ENCODE measurements at places on chromosomes 1 and 21.

DNA sequence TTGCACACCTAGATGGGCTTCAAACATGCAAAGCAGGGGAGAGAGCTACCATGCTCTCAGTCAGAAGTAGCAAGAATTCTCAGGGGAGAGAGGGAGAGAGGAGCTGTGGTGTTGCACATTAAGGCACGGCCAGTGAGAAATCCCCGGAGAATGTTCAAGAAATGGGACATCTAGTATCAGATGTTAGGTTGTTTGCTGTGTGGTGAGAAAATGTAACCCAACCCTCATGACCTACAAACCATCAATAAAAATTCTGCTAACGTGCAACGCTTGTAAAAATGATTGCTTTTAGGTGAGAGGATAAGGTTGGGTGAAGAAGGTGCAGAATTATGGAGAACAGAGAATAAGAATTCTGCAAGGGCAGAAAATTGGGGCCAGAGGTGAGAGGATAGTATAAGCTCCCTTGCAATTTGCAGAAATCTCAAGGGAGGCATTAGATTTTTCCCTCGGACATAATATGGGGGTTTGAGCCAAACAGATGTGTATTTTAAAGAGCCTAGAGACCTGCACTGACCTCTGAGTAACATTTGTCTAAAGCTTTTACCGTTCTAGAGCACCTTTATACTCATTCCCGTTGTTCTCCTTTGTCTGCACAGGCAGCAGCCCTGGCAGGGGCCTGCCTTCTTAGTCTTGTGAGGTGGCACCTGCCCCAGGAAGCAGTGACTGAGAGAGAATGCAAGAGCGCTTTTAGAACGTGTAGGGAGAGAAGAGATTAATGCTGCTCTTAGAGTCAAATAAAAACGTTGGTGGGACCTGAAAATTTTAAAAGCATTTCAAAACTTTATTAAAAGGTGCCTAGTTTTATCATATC is 25.4 kb upstream of the KIAA0040 start:
- no peak for DNase-seq

DNA sequence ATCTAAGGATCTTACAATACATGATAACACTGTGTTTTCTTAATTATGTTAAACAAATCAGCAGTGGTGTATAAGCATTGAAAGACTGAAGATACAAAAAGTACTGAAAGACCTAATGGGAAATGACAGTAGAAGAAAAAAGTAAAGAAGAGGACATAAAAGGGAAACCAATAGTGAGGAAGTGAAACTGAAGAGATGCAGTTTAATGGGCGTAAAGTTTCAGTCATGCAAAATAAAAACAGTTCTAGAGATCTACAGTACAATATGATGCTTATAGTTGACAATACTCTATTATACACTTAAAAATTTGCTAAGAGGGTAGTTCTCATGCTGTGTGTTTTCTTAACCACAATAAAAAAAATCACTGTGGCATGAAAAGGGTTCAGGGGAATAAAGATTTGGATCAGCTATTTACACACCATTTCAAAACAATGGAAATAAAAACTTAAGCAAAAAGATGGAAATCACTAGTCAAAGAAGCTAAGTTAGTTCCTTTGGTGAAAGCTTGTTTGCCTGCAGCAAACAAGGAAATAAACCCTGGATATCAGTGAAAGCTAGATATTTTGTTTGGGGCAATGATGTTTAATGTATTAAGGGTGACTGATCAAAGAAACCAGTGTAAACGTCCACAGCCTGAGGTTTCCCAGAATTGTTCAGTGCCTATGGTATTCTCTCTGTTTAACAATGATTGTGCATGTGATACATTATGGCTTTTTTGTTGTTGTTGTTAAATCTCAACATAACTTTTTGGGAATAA is 1160.8 kb upstream of the ADGRL2 start:
- no peak for DNase-seq

- DNase-seq, result no peak
Measured at GRCh38 chr1:3271866-3272265, 182.6 kb upstream of the ARHGEF16 start.

DNA sequence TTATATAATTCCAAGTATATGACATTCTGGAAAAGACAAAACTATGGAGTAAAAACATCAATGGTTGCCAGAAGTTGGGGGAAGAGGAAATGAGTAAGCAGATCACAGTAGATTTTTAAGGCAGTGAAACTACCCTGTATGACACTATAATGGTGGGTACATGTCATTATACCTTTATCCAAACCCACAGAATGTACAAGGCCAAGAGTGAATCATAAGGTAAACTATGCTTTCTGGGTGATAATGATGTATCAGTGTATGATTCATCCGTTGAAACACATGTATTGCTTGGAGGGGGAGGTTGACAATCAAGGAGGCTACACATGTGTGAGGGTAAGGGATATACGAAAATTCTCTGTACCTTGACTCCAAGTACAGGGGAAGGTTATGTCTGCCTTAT is 862.7 kb downstream of the PLA2G4A start:
- peak; percentile 76 for DNase-seq

DNA sequence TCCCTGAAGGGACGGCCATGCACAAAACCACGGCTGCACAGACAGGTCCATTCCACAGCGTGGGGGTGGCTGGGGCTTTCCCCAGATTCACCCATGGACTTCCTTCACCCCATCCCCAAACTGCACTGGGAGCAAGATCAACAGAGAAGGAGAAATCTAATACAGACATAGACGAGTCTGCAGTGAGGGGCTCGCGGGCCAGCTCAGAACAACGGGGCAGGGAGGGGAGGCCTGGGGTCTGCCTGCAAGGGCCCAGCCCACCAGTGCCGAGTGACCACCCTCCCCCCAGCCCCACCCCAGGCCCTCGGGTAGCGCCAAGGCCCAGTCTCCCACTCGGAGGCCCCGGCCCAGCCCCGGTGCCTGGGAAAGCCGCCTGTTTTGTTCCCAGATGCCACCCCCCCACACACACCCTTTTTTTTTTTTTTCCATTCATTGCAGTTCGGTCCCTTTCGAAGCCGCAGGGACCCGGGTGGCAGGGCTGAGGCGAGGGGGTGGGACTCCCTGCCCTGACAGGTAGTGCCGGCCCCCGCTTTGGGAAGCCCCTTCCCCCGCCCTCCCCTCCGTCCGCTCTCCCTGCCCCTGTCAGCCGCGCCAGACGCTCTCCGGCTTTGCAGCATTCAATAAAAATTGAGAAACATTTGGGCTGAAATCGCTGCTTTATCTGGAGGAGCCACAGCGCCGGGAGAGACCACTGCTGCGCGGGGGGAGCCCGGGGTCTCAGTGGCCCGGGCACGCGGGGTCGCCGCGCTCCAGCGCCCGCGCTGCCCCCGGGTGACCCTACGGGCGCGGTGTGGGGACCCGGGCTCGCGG is 543 bp upstream of the EPHB2 start:
- peak; percentile 67 for DNase-seq

DNA sequence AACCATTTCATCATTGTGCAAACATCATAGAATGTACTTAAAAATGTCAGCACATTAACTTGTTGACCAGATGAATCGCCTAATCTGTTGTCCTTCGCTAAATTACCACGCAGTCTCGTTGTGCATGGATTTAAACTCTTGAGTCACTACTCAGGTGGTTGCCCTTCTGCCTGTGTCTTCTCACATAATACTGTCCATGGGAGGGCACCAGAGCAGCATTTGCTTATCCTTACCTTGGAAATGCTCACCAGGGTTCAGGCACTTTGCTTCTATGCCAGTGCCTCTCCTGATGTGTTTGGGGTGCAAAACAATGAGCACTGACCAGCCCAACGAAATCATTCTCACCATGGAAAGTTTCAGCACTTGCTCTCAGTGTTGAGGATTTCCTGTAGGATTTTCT is 559.9 kb downstream of the RWDD3 start:
- DNase-seq, result no peak

GRCh38 chr21:15514073-15514946 is 215.5 kb upstream of the USP25 start:
- no peak for DNase-seq

DNA sequence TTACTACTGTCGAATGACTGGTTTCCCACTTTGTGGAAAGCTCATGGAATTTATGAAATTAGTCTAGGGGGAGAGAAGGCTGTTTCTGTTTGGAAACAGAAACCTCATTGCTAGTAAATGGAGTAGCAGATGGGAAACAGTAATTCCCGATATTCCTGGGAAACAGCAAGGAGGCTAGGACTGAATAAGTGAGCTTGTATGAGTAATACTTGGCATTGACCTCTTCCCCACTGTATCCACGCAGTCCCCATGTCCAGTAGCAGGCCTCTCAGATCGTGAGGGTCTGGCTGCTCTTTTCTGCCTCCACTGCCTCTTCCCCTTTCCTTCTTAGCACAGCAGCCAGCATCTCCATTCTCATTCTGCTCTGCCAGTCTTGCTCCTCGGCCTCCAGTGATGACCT is 75.5 kb downstream of the PRDM2 start:
- peak; percentile 68 for DNase-seq

DNA sequence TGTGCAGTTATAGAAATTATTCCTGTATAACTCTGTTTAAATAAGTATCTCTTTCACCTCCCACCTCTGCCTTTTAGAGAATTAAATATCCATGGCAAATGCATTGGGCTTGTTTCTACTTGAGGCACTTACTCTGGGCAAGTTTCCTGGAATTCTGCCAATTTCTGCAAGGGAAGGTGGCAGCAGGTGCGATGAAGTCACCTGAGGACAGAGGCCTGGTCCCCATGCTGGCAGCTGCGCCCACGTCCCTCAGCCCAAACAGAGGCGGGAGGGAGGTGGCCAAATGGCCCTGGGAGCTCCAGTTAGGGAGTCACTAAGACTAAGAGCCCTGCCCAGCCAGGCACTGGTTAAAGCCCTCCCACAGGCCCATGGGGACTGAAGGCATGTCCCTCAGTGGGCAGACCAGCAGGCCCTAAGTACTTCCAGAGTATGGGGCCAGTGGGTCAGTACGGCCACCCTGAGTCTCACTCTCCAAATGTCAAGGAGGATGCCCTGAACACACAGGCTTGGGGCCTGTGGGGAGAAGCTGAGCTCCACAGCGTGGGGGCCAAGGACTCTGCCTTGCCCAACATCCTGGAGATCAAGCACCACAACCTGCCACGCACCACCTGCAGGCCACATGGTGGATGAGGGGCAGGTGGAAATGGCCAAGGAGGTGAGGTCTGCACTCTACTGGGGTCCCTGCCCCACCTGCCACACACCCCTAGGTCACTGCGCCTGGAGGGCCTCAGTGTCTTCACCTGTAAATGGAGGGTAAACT is 19.4 kb downstream of the ACOT7 start:
- DNase-seq, result no peak

DNA sequence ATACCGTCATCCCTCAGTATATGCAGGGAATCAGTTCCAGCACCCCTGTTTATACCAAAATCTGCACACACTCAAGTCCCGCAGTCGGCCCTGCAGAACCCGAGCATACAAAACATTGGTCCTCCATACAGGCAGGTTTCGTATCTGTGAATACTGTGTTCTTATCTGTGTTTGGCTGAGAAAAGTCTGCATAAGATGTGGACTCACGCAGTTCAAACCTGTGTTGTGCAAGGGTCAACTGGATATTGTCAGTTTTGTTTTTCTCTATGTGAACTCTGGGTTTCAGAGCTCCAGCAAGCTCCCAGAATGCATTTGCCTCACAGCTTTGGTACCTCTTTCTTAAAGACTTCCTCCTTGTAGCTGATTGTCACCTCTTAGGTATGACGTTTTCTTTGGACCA is 100.6 kb downstream of the NR5A2 start:
- no peak for DNase-seq

GRCh38 chr1:213669512-213669911 is 318.3 kb upstream of the PROX1 start:
- no peak for DNase-seq

GRCh38 chr1:14626869-14627607 is 28.6 kb downstream of the KAZN start:
- DNase-seq, result no peak

GRCh38 chr1:170598618-170599017 is 65.3 kb upstream of the PRRX1 start:
- no peak for DNase-seq

DNA sequence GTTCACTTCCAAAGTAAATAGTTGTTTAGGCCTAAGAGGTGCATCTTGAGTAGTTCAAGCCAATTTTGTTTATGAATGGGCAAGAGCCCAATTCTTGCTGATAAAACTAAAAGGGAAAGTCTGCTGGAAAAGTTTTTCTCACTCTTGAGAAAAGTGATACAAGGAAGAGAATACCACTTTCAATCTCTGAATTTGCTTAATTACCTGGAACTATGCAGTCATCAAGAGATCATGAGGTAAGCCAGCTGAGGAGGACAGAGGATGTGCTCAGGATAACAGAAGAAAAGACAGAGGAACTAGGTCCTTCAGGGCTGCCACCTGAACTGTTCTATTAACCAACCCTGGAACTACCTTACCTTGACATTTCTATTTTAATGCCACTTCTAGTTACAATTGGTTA is 42.2 kb downstream of the ILDR2 start:
- DNase-seq, result no peak

DNA sequence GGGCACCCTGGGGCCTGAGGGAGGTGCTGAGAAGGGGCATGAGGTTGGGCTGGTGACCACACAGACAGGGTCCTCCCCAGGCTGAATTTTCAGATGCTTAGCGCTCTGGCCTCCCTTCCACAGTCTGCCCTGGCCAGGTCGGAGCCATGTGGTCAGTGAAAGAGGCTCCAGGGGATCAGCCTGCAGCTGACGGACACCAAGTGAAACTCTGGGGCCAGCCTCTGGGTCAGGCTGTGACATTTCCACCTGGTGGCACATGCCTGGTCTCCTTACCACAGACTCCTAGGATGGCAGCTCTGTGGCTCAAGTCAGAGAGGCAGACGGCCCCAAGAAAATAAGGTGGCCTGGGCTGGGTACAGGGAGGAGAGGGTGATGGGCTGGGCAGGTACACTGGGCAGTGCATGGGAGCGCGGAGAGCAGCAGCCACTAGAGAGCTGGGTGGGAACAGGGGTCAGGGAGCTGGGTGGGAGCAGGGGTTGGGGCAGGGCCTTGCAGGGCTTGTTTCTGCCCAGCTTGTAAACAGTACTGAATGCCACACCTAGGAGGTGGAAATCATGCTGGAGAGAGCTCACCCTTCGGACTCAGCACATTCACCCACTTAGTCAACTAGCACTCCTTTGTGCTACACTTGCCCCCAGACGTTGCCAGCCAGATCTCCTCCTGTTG is 20.7 kb upstream of the ADARB1 start:
- DNase-seq, result no peak

GRCh38 chr21:42474043-42474831 is 21.8 kb downstream of the RSPH1 start:
- peak; percentile 19 for DNase-seq

DNA sequence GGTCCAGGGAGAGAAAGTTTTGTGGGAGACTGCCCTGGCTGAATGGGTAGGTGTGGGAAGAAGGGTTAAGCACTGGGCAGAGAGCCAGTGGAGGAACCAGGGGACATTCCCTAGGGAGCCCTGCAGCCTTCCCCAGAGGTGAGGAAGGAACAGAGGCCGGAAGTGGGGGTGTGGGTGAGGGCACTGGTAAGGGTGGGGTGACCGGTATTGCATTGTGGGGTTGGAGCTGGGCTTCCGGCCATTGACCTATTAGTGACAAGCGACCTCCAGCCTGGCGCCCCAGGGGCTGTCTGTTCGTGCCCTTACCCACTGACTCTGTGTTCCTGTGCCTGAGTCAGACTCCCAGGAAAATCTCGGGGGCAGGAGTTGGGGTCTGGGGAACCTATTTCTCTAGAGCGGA is 3.5 kb upstream of the TSPAN1 start:
- DNase-seq, result no peak

GRCh38 chr1:11682287-11682771 is 1.4 kb upstream of the MAD2L2 start:
- peak; percentile 12 for DNase-seq

GRCh38 chr21:39976800-39977199 is 109.6 kb downstream of the PCP4 start:
- no peak for DNase-seq

- no peak for DNase-seq
Measured at GRCh38 chr1:180815188-180815587, 97.5 kb upstream of the KIAA1614 start.

Data from EH (cell line).